ENCODE measurements at places on chromosomes 12 and 14.

- no peak for DNase-seq
These were observed 46.6 kb downstream of the SLC17A8 start for GRCh38 chr12:100403446-100403845.

- no peak for DNase-seq
These were observed 25.4 kb upstream of the PLEKHD1 start for GRCh38 chr14:69459122-69459521.

DNA sequence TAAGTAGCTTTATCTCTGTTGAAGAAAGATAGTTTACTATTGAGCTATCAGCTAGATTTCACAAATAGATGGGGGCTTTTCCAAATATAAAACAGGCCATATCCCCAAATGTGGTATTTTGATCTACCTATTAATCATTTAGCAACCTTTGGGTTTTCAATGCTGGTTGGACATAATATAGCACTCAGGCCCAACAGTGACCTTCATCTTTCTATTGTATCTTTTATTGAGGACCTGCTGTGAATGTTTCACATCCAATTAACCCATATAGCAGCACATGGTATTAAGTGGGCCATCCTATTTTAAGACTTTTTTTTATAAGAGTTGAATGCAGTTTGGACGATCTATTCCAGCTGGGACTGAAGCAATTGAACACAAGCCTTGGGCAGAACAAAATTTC is 10.0 kb upstream of the NR1H4 start:
- DNase-seq = no peak

GRCh38 chr14:24475261-24475660 is 32.7 kb upstream of the SDR39U1 start:
- DNase-seq = no peak

DNA sequence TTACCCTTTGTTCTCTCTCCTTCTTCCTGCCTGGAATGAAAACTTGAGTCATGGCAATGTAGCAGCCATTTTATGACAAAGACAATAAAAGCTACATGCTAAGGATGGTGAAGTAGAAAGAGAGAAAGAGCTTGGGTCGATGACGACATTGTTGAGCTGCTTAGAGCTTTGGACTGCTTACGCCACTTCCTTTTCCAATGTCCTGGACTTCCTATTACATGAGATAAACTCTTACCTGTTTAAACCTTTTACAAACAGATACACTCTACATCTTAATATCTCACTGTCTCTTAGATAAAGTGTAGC is 70.1 kb downstream of the PEBP1 start:
- peak; percentile 77 for DNase-seq

Data from MV-4-11 (cell line).